ENCODE measurements at places on chromosomes 1 and 21. TPM values are rescaled to one million over a fixed set of nuclear protein-coding genes. Genes with fewer than 3 reads are reported as not detected.

Gene FOXO6
- total RNA-seq: 0.19 TPM

- DNase-seq: no peak
Measured at GRCh38 chr1:151049458-151049857, 1.9 kb downstream of the C1orf56 start.

DNA sequence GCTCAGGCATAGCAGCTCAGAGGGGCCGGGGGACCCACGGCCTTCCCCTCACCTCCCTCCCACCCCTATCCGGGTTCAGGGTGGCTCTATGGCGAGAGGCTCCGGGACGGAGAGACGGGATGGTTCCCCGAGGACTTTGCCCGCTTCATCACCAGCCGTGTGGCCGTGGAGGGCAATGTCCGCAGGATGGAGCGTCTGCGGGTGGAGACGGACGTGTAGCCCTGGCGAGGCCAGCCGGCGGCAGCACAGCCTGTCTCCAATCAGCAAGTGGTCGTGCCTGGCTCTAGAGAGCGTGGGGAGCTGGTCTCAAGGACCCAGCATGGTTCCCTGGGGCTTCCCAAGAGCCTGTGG lies 25.9 kb downstream of the ARHGEF16 start:
- DNase-seq: no peak

GRCh38 chr1:53107570-53108322 lies 34.7 kb downstream of the SLC1A7 start:
- no peak for DNase-seq

DNA sequence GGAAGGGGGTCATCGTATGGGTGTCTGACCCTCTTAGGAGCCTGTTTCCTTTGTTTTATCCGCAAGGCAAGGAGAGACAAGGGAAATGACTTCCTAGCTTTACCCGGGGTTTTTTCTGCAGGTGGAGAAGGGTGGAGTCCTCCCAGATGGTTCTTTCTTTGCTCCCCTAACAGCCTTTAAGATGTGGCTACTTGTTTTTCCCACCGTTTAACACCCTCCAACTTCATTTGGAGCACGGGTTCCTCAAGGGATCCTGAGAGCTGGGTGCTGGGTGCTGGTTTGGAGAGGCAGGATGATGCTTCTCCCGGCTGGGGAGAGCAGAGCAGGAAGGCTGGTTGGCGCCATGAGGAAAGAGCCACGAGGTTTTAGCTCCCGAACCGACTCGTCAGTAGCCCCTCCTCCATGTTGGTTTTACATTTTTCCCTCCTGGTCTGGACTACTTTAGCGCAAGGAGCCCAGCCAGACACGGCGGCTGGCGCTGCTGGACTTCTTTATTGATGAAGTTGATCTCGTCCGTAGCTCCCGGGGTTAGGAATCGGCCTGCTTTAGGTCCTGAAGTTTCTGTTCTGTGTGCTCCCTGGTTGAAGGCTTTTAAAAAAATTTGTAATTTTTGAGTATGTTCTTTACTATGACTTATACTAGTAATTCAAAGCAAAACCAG lies 1.4 kb downstream of the UCK2 start:
- peak; percentile 22 for DNase-seq

Data from activated CD4-positive, alpha-beta memory T cell treated with anti-CD3 and anti-CD28 coated beads for 36 hours (primary cell).